Small intestine (tissue), 16 donors: ENCODE measurements at places on chromosomes 1 and 21.

DNA sequence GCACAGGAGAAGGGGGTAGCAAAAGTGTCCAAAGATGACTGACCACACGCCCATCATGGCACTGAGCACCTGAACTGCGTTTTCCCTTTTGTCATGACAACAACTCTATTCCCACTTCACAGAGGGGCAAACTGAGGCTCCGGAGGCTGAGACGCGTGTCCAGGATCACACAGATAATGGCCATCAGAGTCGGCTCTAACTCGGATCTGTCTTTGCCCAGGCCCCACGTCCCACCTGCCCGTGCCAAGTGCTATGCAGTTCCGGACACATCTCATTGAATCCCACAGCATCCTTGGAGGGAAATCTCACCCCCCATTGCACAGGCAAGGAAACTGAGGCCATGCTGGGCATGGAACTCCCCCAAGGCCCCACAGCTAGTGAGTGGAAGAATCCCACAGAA, 62.1 kb downstream of the MATN1 start:
- no peak for DNase-seq

DNA sequence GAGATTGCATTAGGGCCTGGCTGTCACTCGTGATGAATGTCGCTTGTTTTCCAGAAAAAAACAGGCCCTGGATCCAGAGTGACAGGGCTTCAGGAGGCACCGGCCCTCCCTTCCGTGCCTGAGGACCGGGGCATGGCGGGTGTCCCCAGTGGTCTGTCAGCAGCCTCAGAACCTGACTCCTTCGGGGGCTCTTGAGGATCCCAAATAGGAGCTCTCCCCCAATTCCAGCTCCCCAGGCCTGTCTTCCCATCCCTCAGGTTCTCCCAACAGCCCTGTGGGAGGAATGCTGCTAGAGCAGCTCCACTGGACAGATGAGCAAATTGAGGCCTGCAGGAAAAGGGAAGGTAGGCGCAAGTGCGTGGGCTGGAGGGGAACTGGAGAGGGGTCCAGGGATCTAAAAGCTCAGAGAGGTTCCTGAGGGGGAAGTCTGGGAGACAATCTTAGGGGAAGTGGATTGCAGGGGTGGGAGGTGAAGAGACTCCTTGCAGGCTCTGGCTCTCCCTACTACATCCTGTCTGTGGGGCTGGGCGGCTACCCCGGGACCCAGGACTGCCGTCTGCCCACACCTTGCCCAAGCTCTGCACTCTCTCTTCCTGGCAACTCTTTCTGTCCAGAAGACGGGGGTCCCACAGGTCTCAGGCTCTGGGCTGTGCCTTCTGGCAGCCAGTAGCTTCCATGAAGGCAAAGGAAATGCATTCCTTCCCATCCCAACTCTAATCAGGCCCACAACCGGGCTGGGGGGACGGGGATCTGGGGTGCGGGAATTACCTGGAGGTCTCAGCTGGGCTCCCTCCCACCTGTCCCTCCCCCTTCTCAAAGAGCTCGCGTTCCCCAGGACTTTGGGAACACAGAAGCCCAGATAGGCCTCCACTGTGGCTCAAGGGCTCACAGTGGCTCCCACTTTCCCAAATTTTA, 105.7 kb upstream of the CASZ1 start:
- no peak for DNase-seq

DNA sequence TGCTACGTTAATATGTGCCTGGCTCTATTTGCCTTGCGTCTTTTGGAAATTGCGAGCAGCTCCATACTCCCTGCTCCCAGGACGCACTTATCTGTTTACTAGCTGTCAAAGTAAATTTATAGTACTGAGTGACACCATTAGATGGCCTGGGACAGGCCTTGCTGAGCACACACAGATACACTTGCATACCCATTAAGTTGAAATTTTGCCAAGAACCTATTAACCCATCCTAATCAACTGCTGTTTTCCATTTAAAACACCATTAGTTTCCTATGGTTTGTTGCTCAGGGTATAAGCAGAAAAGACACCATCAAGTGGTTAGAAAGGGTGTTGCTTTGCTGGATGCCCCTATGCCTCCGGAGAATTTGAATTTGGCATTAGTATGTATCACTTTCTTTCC, 187.3 kb downstream of the SLC44A5 start:
- DNase-seq = no peak

- DNase-seq = peak; percentile 46
Observed at GRCh38 chr1:203537806-203538464, 44.0 kb downstream of the OPTC start.

- peak; percentile 75 for DNase-seq
Observed at GRCh38 chr1:117051224-117052064, 8.7 kb upstream of the TTF2 start.

DNA sequence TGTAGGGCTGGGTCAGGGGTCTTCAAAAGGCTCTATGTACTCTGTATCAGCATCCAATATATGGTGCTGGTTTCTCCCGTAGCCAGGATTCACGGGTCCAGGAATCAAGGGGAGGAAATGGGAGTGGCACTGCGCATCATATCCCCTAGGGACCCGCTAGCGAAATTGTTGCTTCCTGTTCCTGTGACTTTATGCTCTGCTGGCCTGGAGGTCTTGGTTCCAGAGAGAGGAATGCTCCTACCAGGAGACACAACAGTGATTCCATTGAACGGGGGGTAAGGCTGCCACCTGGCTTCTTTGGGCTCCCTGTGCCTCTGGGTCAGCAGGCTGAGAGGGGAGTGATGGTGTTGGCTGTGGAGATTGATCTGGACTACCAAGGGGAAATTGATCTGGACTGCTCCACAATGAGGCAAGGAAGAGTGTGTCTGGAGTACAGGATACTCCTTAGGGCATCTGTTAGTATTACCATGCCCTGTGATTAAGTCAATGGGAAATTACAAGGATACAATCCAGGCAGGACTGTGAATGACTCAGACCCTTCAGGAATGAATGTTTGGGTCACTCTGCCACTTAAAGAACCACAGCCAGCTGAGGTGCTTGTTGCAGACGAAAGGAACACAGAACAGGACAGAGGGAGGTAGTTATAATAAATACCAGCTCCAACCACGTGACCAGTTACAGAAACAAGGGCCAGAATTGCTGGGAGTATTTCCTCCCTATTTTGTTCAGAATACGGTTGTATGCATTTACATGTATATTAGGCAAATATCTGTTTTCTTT, 10.2 kb downstream of the SPSB1 start:
- peak; percentile 60 for DNase-seq

DNA sequence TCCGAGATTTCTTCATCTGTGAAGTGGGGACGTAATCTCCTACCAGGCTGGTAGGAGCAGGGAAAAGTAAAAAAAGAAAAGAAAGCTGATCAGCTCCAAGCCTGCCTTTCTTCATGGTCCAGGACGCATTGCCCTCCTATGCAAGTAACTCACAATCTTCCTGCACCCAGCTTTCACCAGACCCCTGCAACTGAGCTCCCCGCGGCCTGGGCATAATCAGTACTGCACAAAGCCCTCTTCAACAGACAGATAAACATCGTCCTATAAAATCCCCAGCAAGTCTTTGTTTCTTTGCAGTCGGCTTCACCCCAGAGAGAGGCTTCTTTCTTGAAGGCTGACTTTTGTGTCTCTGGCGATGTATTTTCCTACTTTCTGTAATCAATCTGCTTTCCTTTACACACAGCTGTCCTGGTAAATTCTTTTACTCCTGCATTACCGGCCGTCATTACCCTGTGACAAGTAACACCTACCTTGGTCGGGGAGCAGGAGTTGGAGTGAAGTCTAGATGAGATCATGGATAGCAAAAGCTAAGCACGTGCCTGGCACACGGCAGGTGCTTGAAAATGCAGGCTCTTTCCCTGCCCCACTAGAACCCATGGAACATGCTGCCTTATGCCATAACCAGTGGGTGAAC, 8.3 kb downstream of the PADI1 start:
- DNase-seq = no peak

- no peak for DNase-seq
Observed at GRCh38 chr1:156076609-156077429, 5.4 kb downstream of the MEX3A start.

DNA sequence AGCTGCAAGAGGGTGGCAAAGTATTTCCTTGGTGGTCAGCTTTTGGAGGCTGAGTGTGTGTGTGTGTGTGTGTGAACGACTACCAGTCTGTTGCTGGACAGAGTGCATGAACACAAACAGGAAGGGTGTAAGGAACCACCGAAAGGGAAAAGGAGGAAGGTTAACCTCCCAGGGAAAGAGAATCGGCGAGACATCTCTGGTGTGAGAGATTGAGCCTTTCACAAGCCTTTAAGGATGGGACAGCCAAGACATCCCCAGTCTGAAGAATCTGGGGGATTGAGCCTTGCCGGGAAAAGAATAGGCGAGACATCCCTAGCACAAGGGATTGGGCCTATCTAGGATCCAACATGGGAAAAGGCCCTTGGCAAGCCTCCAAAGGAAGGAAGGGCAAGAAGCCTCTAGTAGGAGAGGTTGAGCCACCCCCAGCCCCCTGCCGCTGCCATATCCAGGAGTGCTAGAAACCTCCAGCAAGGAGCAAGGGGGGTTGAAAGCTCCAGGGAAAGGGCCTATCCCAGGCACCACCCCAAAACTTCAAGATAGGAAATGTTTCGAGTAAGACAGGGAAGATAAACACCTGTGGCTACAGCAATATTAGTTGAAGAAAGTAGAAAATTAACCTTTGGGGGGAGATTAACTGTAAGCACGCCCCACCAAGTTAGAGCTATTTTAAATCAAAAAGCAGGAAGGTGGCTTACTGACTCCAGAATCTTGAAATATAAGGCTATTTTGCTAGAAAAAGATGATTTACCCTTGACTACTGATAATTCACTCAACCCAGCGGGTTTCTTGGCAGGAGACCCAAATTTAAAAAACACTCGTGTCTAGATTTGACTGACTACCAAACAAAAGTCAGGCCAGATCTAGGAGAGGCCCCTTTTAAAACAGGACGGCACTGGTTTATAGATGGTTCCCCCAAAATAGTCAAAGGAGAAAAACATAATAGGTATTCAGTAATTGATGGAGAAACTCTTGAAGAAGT, 3.2 kb downstream of the TEX50 start:
- no peak for DNase-seq

DNA sequence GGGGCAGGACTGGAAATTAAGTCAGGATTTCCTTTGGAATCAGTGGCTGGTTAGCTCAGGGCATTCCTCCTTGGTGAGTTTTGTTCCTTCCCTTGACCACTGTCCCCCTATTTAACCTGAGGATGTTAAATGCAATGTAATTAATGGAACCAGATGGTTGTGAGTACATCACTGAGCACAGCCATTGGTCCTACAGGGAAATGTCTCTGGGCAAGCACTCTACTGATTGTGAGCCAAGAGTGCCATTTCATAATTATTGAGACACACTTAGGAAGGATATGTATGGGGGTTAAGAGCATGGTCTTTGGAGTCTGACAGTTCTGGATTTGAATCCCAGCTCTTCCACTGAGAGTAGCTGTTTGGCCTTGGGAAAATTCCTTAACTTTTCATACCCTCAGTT, 74.4 kb downstream of the SPAG17 start:
- DNase-seq = no peak

GRCh38 chr1:78437941-78438340, 52.8 kb upstream of the PTGFR start:
- DNase-seq = no peak

- no peak for DNase-seq
Observed at GRCh38 chr1:241536969-241537368, 4.8 kb downstream of the KMO start.
